ENCODE measurements at places on chromosomes 7 and 10. TPM values are rescaled to one million over a fixed set of nuclear protein-coding genes. Genes with fewer than 3 reads are reported as not detected.

The ADAM12 gene
- total RNA-seq = 0.26 TPM

DNA sequence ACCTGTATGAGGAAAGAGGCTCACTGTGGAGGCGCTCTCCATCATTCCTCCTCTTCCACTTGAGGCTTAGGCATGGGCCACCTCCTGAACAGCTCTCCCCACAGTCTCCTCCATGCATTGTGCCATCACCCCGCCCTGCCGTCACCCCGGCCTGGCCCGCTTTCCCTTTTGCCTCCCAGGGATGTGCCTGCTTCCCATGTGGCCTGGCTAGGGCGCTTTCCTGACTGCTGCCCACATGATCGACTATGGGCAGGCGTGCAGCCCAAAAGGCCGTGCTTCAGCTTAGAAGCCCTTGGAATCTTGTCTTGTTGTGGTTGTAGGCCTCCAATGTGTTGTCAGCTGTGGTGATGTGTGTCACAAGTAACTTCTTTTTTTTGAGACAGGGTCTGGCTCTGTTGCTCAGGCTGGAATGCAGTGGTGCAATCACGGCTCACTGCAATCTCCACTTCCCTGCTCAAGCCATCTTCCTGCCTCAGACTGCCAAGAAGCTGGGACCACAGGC is 1.8 kb upstream of the ACTR3C start:
- no peak for DNase-seq

DNA sequence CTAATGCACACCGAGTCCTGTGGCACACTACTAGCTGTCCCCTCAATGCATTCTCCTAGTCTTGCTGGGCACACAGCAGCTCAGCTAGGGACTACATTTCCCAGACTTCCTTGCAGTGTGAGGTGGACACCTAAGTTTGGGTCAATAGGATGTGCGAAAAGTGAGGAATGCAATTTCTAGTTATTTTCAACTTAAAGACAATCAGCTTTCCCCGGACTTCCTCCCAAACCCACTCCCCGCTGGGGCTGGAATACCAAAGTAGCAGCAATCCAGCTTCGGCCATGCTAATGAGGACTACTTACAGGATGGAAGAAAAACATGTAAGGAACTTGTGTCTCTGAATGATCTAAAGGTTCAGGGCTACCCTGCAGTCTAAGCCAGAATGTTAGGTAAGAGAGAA is 286.4 kb upstream of the LRRN3 start:
- DNase-seq = no peak

DNA sequence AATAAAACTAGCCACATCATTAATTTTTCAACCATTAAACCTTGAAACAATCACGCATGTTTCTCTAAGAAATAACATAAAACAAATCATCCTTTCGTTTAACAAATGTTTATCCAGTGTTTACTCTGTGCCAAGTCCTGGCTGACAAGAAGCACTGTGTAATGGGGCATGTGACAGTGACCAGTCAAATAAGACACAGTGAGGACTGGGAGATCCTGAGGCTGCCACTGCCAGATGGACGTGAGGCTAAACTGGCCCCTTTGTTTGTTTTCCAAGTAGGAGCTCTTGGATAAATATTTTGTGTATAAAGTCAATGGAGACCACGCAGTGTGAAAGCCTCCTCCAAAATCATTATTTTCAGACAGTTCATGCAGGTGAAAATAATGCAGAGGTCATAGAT is 626.2 kb downstream of the SUGCT start:
- DNase-seq = no peak
